Stimulated activated CD4-positive, alpha-beta T cell treated with anti-CD3 and anti-CD28 coated beads, TNF-alpha, amount 100 ng/mL, for 4 hours (primary cell): ENCODE measurements at places on chromosomes 11 and 22.

GRCh38 chr11:17024924-17025323 is 10.7 kb upstream of the PLEKHA7 start:
- DNase-seq, result no peak

DNA sequence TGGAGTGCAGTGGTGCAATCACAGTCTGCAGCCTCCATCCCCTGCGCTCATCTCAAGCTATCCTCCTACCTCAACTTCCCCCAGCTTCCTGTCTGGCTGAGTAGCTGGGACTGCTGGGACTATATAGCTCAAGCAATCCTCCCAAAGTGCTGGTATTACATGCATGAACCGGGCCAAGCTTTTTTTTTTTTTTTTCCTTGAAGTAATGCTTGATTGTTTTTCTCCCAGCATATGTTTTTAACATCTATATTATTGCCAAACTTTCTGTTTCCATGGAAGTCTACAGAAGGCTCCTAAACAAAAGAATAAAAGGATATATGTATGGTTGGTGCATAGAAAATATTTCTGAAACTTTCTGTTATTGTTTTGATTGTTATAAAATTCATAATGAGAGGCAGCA is 853.6 kb downstream of the KCNA4 start:
- no peak for DNase-seq

DNA sequence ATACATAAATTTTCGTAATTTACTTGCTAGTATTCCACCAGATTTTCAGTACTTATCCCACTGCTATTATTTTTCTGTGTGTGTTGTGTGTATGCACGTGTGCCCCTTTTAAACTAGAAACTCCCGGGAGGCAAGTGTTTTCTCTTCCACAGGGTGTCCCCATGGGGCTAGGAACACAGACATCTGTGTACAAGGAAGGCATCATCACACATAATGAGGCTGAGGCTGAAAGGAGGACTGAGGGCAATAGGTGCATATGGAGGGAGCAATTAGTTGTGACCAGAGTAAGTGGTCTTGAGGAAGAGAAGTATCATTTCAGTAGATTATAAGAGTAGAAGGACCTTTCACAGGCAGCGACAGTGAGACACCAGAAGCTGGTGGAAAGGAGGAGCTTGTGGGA is 2.1 kb upstream of the DPAGT1 start:
- no peak for DNase-seq

- DNase-seq, result peak; percentile 22
These were observed 57.7 kb upstream of the DRD2 start for GRCh38 chr11:113532697-113533424.

GRCh38 chr11:74338963-74339362 is 27.5 kb upstream of the P4HA3 start:
- DNase-seq, result no peak

DNA sequence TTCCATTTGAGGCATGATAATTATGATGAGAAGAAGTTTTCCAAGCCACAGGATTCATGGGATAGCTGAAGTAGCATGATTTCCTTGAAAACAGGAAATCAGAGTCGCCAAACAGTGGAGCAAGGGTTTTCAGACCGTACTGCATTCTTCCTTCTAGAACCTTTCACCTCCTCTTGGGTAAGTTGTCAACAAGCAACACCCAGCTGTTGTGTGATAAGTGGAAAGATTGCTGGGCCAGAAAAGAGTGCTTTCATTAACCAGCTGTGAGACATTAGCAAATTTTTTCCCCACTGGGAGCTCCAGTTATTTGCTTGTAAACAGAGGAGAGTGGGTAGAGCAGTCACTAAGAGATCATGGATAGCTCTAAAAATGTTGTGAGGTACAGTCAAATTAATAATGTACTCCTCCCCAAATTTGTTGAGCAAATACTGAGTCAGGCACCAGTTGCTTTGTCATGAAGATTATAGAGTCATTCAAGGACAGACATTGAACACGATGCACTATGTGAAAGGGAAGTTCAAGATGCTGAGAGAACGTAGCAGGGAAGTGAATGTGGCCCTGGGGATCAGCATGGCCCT is 11.7 kb upstream of the MPEG1 start:
- no peak for DNase-seq

GRCh38 chr11:82767123-82767522 is 33.5 kb upstream of the FAM181B start:
- DNase-seq, result no peak

- DNase-seq, result no peak
These were observed 19.3 kb upstream of the CD5 start for GRCh38 chr11:61082931-61083531.

GRCh38 chr11:62804310-62805075 is 747 bp downstream of the NXF1 start:
- no peak for DNase-seq

GRCh38 chr11:35583126-35583525 is 35.1 kb upstream of the FJX1 start:
- no peak for DNase-seq

- no peak for DNase-seq
These were observed 119.2 kb upstream of the C11orf87 start for GRCh38 chr11:109302591-109303334.

DNA sequence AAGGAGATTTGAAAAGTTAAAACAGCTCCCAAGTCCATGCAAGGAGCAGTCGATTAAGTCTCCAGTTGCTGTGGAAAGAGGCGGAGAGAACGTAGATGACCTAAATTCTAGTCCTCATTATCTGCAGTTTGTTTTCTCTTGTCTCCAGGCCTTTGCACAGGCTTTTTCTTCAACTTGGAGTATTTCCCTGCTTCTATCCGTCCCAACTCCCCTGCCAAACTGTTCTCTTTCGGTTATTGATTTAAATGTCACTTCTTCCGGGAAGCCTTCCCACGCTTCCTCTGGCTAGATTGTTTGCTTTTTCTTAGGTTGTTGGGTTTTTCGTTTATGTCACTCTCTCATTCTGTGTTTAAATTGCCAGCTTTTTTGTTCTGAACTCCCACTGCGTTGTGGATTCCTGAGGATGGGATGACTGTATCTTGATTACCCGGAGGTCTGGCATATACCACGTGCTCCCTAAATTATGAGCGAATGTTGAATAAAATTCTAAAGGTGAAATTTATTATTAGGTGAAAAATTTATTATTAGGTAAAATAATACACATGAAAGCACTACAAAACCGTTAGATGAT is 463 bp downstream of the TMEM126B start:
- peak; percentile 44 for DNase-seq

DNA sequence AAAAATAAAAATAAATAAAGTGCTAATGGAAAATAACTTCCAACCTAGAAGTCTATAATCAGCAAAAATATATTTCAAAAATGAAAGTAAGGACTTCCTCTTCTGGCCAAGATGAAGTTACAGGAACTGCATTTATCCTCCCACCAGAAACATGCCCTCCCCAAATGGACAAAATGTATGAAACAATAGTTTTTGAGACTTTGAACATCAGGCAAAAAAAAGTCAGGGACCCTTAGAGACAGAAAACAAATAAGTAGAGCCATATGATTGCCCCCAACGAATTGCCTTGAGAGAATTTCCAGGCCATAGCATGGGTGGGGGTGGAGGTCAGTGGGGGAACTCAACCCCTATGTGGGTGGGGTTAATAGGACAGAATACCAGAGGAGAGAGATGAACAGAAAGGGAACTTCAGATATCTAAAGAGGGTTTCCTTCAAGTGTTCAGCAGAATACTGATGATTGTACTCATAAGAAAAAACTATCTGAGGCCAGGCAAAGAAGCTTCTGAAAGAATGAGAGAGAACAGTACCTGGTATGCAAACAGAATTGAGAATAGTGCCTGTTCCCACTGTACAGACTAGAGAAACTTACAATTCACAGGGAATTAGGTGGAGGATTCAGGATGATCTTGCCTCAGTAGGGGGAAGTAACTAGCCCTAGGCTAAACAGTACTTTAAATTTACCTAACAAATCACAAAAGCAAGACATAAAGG is 26.6 kb upstream of the IL10RA start:
- no peak for DNase-seq
